ENCODE measurements at places on chromosomes 16 and 17.

GRCh38 chr17:36918211-36918691 lies 19.0 kb upstream of the LHX1 start:
- peak; percentile 61 for DNase-seq

DNA sequence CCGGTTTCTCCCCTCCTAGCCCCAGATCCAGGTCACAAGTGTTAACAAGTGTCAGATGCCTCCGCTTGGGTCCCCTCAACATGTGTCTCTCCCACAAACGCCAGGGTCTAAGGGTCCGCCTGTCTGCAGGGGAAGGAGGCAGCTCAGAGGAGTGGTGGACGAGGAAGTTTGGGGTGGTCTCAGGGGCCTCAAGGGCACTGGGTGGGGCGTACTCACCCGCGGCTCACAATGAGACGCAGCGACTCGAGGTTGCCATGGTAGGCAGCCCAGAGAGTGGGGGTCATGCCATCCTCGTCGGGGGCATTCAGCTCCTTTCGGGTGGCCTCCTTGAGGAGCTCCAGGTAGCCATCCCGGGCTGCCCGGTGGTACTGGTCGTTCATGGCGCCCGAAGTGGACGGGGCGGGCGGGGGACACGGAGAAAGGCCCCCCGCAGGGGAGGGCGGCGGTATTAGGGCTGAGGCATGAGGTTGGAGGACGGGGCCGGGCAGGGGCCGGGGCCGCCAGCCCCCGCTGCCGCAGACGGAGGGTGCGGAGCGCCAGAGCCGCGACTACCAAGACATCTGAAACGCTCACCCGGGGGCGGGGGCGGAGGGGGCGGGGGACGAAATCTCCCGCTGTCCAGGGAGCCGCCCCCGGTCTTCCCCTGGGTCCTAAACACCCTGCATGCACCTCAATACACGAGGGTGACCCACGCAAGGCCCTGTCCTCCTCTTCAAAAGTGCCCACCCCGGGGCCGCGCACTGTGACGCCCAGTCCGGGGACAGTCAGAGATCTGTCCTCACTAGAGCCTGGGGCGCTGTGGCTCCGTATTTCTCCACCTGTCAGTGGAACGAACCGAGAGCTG lies at the start of gene USH1G:
Gene USH1G, minus strand, starts transcription at position 562 of the 844 bp plus-strand sequence. Its CDS starts 182 bp downstream, at position 380.
- peak; percentile 72 for DNase-seq

- no peak for DNase-seq
Measured at GRCh38 chr17:68884888-68885287, 70.3 kb downstream of the ABCA8 start.

DNA sequence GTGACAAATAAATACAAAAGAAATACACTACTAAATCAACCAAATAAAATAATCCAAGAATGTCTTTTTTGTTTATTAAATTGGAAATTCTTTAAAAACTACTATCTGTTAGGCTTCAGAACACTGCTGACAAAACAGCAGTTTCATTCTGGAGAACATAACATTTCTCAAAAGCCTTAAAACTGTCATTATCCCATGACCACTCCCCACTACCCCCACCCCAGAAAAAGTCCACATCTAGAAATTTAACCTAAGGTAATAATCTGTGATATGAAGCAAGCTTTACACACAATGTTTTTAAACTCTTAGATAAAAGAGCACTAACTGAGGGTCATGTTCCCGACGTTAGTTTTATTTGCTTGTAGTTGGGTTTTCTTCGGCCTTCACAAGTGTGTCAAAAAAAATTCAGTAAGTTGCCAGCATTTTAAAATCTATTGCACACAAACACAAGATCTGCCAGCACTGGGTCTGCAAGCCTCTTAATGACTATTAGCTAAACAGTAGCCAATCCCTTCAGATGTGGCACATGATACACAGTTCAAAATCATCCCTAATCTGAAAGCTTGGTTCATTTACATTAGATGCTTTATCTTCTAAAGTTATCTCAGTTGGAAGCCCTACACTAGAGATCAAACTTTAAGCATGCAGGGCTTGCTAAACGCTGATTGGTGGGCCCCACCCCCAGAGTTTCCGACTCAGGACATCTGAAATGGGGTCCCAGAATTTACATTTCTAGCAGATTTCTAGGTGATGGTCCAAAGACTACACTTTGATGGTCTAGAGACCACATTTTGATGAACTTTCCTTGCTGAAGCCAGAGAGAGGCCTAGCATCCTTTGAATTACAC lies 75.2 kb downstream of the KANSL1 start:
- DNase-seq: no peak

- no peak for DNase-seq
Measured at GRCh38 chr17:40371261-40371929, 6.9 kb upstream of the GJD3 start.

- no peak for DNase-seq
Measured at GRCh38 chr17:29121442-29121841, 58.8 kb downstream of the MYO18A start.

DNA sequence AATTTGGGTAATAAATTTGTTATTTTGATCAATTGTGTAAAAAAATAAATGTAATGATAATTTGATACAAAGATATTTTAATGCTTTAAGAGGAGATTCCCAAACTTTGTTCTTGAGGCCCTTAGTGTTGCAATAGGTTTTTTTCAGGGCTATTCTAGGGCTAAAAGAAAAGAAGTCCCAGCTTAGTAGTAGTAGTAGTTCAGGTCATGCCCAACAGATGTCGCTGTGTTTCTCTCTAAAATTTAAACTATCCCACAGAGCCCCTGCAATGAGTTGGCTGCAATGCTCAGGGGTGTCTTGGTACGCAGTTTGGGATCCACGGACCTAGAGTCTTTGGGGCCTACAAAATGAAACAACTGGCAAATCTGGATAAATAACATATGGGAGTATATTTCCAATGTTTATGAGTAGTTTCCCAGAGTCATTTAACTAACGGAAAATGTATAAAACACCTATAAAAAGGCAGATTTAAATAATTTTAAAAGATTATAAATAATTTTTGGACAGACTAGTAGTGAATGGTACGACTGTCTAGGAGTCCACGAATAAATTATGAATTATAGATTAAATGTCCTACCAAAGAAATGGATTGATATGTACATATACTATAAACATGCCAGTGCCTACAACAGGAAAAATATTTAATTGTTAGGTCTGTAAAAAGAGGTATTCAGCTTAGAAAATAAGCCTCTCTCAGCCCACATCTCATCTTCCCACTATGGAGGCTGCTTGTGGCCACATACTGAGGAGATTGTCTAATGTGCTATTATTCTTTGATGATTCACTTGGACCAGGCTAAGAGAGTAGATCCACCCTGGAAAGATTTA lies 228.5 kb upstream of the PMFBP1 start:
- peak; percentile 6 for DNase-seq

DNA sequence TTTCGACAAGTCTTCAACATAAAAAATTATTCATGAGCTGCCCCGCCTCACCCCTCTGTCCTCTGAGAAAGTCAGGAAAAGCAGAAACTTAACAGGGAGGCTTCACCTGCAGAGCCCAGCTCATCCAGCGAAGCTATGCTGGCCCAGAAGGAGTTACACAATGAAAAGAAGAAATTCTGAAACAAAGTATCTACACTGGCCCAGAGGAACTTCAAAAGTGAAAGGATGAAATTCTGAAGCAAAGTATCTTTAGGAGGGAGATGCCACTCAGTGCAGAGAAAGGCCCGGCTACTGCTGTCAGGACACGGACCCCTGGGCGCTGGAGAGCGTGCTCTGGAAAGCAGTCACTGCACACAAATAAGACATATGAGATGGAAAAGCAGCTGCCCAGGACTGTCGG lies 1.6 kb downstream of the GALNS start:
- DNase-seq: no peak

GRCh38 chr16:81358860-81359259 lies 44.1 kb downstream of the GAN start:
- DNase-seq: no peak

- DNase-seq: no peak
Measured at GRCh38 chr17:36994438-36994837, 45.7 kb downstream of the AATF start.

Measured in posterior cingulate gyrus (tissue), 11 donors.